A549 treated with ZK216348 at 1 μM for 4 hours (cell line): ENCODE measurements at places on chromosomes 4 and X. TPM values are rescaled to one million over a fixed set of nuclear protein-coding genes. Genes with fewer than 3 reads are reported as not detected.

The XG gene
- total RNA-seq = not detected in 5 replicates

The BDH2 gene
- total RNA-seq = 6.7 to 9.5 TPM (median 8.7 TPM) in 5 replicates

The NHS gene
- 2.3 to 4.3 TPM (median 2.9 TPM) in 5 replicates for total RNA-seq

The TXK gene
- 0.15 to 0.31 TPM (median 0.17 TPM) in 3 of 5 replicates, not detected in the others for total RNA-seq

The EVC gene
- total RNA-seq = 8.3 to 14.9 TPM (median 11.9 TPM) in 5 replicates

The SAGE1 gene
- total RNA-seq = 0.05 TPM in 1 of 5 replicates, not detected in the others
